Smooth muscle cell of the brain vasculature (primary cell): ENCODE measurements at places on chromosomes 7 and 10.

- no peak for DNase-seq
Observed at GRCh38 chr10:87585565-87586514, 73.8 kb upstream of the PAPSS2 start.

GRCh38 chr10:680146-680545 lies 9.3 kb downstream of the DIP2C start:
- DNase-seq = no peak

GRCh38 chr7:115210552-115210951 lies 288.7 kb downstream of the MDFIC start:
- no peak for DNase-seq

DNA sequence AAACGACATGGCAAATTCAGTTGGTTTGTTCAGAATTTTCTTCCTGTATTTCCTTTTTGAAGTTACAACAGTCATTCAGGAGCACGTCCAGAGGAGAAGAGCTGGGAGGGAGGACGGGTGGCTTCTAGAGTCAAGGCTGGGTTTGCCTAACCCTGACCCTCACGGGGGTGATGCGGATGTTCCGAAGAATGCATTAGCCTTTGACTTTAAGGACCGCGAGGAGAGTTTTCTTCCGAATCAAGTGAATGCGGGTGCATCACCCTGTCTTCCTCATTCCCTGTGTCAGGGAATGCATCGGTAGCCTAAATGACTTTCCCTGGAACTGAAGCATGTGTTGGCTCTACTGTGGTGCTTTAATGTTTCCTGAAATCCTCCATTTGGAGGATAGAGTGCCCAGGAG lies 396.6 kb upstream of the GALNT17 start:
- no peak for DNase-seq

GRCh38 chr10:132207536-132208461 lies 21.1 kb downstream of the DPYSL4 start:
- DNase-seq = no peak

DNA sequence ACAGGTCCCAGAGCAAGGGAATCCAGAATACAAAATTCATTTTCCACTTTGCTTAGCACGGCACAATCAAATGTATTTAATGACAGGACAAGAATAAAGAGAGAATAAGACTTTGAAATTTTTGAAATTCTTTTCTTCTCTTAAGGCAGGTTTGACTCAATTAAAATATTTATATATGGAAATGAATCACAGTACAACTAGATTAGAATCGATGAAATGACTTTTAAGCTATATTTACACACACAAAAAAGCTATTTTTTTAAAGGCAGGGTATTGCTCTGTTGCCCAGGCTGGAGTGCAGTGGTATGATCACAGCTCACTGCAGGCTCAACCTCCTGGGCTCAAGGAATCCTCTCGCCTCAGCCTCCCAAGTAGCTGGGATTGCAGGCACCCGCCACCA lies 265.4 kb upstream of the SLC26A5 start:
- no peak for DNase-seq

DNA sequence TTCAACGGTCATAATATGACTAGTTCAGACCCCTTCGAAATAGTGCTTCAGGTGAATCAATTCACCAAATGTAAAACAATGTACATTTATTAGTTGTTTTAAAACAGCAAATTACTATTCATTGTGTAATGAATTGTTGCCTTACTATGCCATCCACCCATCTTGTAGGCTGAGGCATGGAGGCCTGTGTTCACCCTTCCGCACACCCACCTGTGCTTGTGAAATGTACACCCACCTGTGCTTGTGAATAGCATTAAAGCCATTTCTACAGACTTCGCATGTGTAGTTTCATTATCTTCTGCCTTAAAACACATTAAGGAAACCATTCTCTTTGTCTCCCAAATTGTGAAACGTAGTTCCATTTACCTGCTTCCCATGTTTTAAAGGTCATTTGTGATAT lies 16.8 kb downstream of the CLRN3 start:
- DNase-seq = no peak

DNA sequence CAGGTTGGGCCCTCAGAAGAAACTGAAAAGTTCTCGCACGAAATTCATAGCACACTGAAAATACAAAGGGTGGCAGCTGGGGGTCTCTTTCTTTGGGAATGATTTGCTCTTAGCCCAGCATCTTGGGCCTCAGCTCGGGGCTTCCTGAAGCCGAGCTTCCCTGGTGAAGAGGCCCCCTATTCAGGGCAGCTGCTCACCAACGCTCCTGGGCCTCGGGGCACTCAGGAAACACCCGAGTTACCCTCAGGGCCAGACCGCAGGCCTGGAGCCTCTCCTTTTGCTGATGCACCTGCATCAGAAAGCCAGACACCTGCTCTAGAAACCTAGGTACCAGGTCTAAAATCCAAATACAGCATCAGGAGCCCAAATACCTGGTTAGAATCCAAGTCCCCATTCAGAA lies 85.5 kb downstream of the PTPRE start:
- DNase-seq = no peak

DNA sequence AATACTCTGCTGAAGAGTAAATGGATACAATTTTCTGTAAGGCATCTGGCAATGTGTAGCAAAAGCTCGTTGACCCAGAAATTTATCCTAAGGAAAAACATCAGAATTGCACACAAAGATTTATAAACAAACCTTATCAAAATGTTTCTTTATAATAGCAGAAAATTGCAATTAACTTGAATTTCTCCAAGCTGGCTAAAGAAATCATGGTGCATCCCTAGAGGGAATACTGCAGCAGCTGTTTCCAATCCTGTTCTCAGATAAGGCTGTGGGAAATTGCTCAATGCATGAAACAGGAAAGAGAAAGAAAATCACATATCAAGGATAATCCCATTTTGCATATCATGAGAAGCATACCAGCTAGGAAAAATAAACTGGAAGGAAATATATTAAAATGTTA lies 18.7 kb downstream of the TACR2 start:
- DNase-seq = no peak

DNA sequence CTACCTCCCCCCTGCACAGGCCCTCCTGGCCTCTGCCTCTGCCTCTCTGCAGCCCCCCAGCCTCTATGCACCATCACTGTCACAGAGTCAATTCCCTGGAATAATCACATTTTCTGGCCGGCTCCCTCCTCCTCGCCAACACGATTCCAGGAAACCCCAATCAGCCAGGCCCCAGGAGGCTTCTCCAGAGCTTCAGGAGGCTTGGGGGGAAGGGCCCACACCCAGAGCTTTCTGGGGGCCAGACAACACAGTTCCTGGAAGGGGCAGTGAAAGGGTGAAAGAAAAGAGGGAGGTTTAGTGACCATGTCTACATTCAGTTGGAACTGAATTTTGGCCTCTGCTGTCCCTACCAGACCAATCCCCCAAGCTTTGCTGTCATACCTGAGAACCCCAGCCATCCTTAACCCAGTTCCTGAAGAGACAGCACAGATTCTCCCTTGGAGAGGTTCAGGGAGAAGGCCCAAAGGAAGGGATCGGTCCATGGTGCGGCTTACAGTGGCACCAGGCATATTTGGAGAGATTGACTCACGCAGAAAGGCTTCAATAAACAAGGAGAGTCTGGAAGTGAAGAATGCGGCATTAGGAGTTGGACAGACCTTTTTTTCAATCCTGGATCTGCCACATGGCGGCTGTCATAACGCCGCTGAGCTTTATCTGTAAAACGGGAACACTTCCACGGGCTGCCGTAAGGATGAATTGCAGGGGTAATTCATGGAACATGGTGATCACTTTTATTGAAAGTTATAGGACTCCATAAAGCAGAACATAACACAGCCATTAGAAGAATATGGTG lies 89.0 kb downstream of the NEURL1 start:
- no peak for DNase-seq

DNA sequence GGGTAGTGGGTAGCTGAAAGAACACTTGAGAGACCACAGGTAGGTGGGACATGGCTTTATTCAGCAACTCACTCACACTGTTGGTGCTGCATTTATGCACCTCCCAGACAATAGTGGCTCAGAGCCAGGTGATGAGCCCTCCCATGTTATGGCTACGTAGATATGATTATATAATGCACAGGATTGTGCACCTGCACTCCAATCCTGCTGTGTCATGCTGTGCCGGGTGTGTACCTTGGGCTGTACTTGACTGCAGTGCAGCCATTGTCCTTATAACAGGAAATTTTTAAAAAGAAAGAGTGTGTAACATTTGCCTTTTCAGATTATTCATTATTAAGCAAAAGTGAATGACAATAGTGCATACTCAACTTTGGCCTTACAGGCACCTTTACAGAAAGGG lies 366.1 kb upstream of the BMPER start:
- DNase-seq = no peak

DNA sequence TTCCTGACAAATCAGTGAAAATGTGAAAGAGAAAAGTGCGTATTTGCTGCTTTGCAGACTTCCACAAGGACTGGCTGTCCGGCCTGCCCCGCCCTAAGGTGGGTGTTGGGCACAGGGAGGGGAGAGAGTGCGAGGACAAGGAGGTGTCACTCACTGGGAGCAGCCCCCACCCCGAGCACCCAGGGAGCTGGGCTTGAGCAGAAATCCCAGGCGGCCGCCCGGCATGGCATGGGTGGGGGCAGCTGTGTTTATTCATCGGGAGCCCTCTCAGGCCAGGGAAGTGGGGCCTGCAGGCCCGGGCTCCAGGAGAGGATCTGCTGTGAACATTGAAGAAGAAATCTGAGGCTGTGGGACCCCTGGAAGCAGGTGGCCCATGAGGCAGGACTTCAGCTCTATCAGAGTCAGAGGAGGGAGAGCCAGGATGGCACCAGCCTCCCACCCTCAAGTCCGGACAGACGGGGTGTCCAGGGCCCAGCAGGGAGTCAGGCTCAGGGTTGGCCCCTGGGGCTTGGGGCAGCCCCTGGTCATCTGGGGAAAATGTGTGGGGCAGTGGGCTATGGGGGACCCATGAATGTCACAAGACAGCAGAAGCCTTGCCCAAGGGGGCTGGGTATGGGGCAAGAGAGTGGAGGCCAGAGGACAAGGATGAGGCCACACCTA lies 164.4 kb upstream of the PPP2R2D start:
- no peak for DNase-seq

- no peak for DNase-seq
Observed at GRCh38 chr7:39501358-39501757, 64.8 kb upstream of the YAE1 start.

DNA sequence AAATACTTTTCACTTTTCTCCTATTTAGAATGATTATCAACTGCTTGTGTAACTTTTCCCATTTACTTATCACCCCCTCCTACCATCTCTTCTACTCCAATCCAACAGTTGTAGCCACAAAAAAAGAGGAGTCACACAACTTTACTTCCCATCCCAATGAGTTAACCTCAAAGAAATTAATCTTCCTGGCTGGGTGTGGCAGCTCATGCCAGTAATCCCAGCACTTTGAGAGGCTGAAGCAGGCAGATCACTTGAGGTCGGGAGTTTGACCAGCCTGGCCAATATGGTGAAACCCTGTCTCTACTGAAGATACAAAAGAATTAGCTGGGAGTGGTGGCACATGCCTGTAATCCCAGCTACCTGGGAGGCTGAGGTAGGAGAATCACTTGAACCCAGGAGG lies 19.9 kb downstream of the SYPL1 start:
- DNase-seq = no peak

GRCh38 chr10:87105446-87106124 lies 10.6 kb downstream of the SHLD2 start:
- DNase-seq = no peak

- no peak for DNase-seq
Observed at GRCh38 chr10:84523526-84523925, 195.1 kb downstream of the CCSER2 start.

DNA sequence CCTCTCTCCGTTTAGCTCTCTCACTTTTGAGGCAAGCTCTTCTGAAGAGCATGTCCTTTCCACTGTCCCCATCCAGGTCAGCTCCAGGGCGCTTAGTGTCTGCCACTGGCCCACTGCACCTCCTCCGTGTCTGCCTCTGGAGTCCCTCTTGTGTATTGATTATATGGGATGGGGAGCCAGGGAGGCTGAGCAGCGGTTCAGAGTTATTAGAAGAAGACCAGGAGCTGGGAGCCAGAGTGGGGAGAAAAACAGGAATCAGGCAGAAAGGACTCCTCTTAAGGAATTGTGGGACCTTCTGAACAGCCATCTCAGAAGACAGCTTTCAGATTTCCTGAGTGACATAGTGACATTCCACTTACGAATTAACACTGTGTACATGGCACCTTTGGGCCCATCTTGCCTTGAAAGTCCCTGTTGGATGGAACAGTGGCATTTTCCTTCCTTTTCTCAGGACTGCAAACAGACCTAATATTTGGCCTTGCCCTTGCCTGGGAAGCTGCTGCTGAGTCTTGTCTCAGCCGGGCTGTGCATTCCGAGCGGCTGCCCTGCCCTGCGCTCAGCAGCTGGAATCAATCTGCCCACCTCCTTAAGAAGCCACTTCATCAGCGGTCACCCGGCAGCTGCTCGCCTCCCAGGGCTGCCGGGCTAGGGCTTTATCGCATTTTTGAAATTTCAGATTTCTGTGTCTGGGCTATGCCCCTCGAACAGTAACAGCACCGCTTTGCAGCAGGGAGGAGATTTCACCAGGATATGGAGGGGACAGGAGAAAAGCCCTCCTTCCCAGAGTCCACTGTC lies 81.1 kb upstream of the PRKG1 start:
- no peak for DNase-seq

GRCh38 chr10:49615721-49616120 lies 1.9 kb downstream of the CHAT start:
- DNase-seq = no peak

GRCh38 chr10:19549503-19549902 lies 266.7 kb upstream of the PLXDC2 start:
- DNase-seq = no peak

GRCh38 chr7:99127636-99128035 lies 16.3 kb downstream of the SMURF1 start:
- DNase-seq = no peak

DNA sequence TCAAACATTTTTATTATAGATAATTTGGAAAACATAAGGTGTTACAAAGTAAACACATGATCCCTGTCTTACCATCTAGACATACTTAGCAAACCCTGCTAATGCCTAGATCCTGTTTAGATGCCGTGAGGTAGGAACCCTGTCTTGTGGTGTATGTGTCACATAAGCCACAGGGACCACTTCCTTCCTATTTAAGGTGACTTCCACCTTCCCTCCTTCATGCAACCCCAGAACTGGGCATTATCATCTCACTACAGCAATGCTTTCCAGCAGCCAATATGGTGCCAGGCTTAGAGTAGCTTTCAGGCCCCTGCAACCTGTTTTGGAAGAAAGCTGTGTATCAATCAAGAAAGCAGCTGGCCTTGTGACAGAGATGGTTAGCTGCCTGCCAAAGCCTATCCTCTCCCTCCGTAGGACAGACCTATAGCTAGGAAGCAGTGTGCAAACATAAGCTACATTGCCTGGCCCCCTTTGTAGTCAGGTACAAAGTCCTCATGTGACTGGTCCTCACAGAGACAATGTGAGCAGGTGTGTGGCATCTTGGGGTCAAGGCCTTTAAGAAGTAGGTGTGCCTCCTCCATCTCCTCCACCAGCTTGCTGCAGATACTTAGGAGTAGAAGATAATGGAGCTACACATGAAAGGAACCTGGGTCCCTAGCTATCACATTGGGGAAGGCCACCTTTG lies 146.8 kb downstream of the SPAG6 start:
- no peak for DNase-seq
